ENCODE measurements at places on chromosomes 13 and 19. TPM values are rescaled to one million over a fixed set of nuclear protein-coding genes. Genes with fewer than 3 reads are reported as not detected.

The KDELR1 gene
- 50.8 TPM for total RNA-seq

The C19orf67 gene
- total RNA-seq: not detected

The PABPC3 gene
- total RNA-seq: 0.35 TPM

The EDNRB gene
- not detected for total RNA-seq

The PSG3 gene
- total RNA-seq: not detected

The ZNF229 gene
- 3.1 TPM for total RNA-seq

The KCTD12 gene
- 4.5 TPM for total RNA-seq

The ZNF208 gene
- total RNA-seq: 10.5 TPM

The PRR20E gene
- not detected for total RNA-seq

The ADAT3 gene
- 14.1 TPM for total RNA-seq

The MRPL4 gene
- total RNA-seq: 66.9 TPM

The C13orf42 gene
- not detected for total RNA-seq

The HSH2D gene
- total RNA-seq: 191 TPM

The CCDC169 gene
- not detected for total RNA-seq

The ZNF43 gene
- 52.4 TPM for total RNA-seq

The CBLC gene
- total RNA-seq: not detected

The XAB2 gene
- total RNA-seq: 51.8 TPM

The PSG1 gene
- total RNA-seq: not detected

The ZGLP1 gene
- total RNA-seq: 5.1 TPM

The ZNF792 gene
- total RNA-seq: 4.9 TPM

The MYBPC2 gene
- total RNA-seq: 1.1 TPM

The OR7C1 gene
- not detected for total RNA-seq

The FAM83E gene
- 3.5 TPM for total RNA-seq

The ZSWIM4 gene
- total RNA-seq: 11.2 TPM

The RFPL4AL1 gene
- not detected for total RNA-seq

The CEACAM8 gene
- total RNA-seq: not detected

The SRRM5 gene
- total RNA-seq: 0.29 TPM

The UPF1 gene
- total RNA-seq: 93.2 TPM

The MYCBP2 gene
- 314 TPM for total RNA-seq

The OVOL3 gene
- not detected for total RNA-seq

The DCT gene
- total RNA-seq: not detected

The EHD2 gene
- total RNA-seq: not detected

The SKA3 gene
- 1.7 TPM for total RNA-seq

The C19orf85 gene
- not detected for total RNA-seq

The SIAH3 gene
- total RNA-seq: not detected

The RNF225 gene
- total RNA-seq: 0.44 TPM

The PSG4 gene
- not detected for total RNA-seq

The TBXA2R gene
- total RNA-seq: 0.47 TPM

The FAM216B gene
- not detected for total RNA-seq

The TSSK6 gene
- total RNA-seq: 4.3 TPM

The CEACAM4 gene
- total RNA-seq: not detected

The ZNF844 gene
- 24.8 TPM for total RNA-seq

The ATP1A3 gene
- total RNA-seq: 1.4 TPM

The PRR22 gene
- total RNA-seq: 7.5 TPM

The NKG7 gene
- 2.1 TPM for total RNA-seq

The ZNF723 gene
- total RNA-seq: not detected

The SERPINE3 gene
- total RNA-seq: not detected

The MUC16 gene
- 0.15 TPM for total RNA-seq
